GM23248 (cell line): ENCODE measurements at places on chromosomes 11 and 22. TPM values are rescaled to one million over a fixed set of nuclear protein-coding genes. Genes with fewer than 3 reads are reported as not detected.

- peak overlapping the region; percentile 73 for H3K27ac ChIP-seq
- H3K36me3 ChIP-seq, result peaks cover 3% of the 10 kb centered on the region; the same call in 1 of the 2 replicates
- H3K4me1 ChIP-seq, result peaks cover 62% of the 10 kb centered on the region
- no peak overlapping the region for H3K4me3 ChIP-seq
These were observed 41.5 kb upstream of the HSPA8 start for GRCh38 chr11:123103326-123103980.

DNA sequence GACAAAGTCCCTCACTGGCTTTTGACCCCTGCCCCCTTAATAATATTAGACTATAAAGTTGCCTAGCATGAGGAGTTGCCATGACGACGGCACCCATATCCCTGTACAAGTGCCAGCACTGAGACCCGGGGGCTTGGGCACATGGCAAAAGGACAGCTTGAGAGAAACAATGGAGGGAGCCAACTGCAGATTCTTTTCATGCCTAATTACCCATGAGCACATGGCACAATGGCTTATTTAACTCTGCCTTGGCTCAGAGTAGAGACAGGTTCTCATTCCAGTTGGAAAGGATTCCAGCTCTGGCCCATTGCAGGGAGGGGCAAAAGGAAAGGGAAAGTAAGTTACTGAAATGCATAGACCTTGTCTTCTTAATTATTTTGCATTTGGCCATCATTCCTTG, 261.2 kb upstream of the UBASH3B start:
- H3K27ac ChIP-seq, result no peak overlapping the region
- H3K36me3 ChIP-seq, result no peaks in the 10 kb centered on the region
- DNase-seq, result no peak

- H3K36me3 ChIP-seq, result no peaks in the 10 kb centered on the region
- H3K4me1 ChIP-seq, result no peaks in the 10 kb centered on the region
- no peak for DNase-seq
- H3K27ac ChIP-seq, result no peak overlapping the region
- H3K27me3 ChIP-seq, result no peaks in the 10 kb centered on the region
These were observed 37.6 kb upstream of the SEZ6L start for GRCh38 chr22:26131589-26132154.

RAG2 gene
- total RNA-seq, result not detected in 2 replicates

- H3K27ac ChIP-seq, result no peak overlapping the region
- H3K36me3 ChIP-seq, result no peaks in the 10 kb centered on the region
- H3K4me1 ChIP-seq, result no peaks in the 10 kb centered on the region
- H3K4me3 ChIP-seq, result no peak overlapping the region
These were observed 865.3 kb downstream of the TBC1D22A start for GRCh38 chr22:47627556-47628253.

PANX2 gene
- total RNA-seq, result under 0.01 TPM in 1 of 2 replicates, not detected in the other

DNA sequence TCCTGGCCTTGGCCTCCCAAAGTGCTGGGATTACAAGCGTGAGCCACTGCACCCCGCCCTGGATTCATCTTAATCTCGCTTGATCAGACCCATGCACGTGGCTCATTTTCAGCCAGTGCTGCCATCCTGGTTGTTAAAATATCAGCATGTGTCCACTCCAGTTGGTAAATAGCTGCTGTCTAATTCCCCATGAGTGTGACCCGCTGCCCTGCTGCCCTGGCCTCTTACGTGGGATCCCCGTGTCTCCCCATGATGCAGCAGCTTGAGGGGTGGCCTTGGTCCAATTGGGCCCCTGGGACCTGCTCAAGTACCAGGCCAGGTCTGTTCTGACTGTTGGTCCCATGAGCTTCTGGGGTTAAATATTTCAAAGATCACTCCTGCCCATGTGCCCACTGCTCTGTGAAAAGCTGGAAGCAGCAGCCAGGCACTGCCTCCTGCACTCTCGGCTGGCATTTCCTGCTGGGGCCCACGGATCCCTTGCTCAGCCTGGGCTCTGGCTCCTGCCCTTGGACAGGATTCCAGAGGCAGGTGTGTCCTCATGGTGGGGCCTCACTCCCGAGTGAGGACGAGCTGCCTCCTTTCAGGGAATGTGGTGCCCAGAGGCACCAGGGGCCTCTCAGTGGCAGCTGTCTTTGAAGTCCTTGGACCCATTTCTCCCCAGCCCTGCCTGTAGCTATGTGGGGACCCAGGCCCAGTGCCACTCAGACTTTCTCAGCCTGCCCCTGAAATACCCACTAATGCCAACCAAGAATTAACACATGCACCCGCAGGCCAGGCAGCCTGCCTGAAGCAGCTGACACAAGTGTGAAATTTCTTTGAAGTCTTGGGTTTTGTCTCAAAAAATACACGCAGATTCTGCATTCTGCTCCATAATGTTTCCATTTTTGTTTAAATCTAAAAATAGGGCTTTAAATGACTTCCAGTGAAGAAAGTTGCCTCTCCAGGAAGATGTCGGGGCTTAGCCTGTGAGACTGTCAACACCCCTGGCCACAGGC, 38.1 kb upstream of the PRDM11 start:
- H3K27me3 ChIP-seq, result peaks cover 16% of the 10 kb centered on the region
- H3K36me3 ChIP-seq, result no peaks in the 10 kb centered on the region
- DNase-seq, result no peak

DNA sequence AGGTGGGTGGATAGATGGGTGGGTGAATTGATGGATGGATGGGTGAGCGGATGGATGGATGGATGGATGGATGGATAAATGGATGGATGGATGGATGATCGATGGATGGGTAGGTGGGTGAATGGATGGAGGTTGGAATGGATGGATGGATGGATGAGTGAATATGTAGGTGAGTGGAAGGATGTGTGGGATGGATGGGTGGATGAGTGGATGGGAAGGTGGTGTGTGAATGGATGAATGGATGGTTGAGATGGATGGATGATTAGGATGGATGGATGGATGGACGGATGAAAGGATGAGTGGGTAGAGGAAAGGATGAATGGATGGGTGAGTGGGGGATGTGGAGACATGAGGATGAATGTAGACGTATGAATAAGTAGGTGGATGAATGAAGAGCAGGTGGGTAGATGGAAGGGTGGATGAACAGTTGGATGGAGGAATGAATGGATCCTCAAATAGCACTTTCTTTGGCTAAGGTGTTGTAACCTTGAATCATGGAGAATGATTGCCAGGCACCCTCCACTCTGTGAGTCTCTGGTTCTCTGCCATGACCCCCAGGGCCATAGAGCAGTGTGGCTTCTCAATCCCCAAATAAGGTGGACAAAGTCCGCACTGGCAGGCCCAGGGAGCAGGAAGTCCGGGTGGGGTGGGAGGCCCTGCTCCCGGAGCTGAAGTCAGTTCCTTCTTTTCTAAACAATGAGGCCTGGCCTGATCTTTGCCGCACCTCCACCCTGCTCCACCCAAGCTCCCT, 36.9 kb downstream of the IGF2 start:
- no peak for DNase-seq
- H3K36me3 ChIP-seq, result no peaks in the 10 kb centered on the region
- H3K4me3 ChIP-seq, result no peak overlapping the region
- no peak overlapping the region for H3K27ac ChIP-seq
- 0 out of 2 replicates have a peak, but pooled peaks cover 6% of the 10 kb centered on the region for H3K27me3 ChIP-seq
- peaks cover 5% of the 10 kb centered on the region; the same call in 1 of the 2 replicates for H3K4me1 ChIP-seq

- H3K4me3 ChIP-seq, result no peak overlapping the region
- no peaks in the 10 kb centered on the region for H3K27me3 ChIP-seq
- no peaks in the 10 kb centered on the region for H3K36me3 ChIP-seq
- H3K27ac ChIP-seq, result peak overlapping the region; percentile 69
- peak; percentile 94 for DNase-seq
These were observed 7.7 kb upstream of the MMP12 start for GRCh38 chr11:102882389-102883024.

DNA sequence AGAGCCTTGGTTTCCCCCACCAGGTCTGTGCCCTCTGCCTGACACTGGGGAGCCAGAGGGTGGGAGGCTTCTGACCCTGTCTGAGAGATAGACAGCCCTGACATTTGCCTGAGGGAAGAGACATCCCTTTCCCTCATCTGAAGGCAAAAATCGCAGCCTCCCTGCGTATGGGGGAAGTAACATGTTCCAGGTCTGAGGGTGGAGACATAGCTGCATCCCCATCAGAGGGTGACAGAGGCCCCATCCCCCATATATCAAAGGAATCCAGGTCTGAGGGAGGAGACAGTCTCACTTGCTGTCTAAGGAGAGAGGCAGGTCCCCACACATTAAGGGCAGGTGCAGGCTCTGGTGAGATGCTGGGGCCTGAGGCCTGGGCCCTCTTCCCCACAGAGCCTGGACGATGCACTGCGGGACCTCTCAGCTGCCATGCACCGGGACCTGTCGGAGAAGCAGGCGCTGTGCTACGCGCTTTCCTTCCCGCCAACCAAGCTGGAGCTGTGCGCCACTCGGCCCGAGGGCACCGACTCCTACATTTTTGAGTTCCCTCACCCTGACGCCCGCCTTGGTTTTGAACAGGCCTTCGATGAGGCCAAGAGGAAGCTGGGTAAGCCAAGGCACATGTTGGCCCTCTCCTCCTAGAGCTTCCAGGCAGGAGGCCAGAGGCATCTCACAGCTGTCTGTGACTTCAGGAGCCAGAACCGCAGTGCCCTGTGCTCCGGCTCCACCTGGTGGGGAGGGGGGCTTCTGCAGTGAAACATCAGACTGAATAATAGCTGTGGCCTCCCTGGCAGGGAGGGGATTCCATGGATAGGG, 16.1 kb upstream of the RELT start:
- DNase-seq, result peak; percentile 61
- peaks cover 4% of the 10 kb centered on the region; the same call in 1 of the 2 replicates for H3K4me1 ChIP-seq
- H3K36me3 ChIP-seq, result peaks cover 23% of the 10 kb centered on the region
- peak overlapping the region; percentile 81 for H3K27ac ChIP-seq

FBLN1 gene
- 107 and 137 TPM in 2 replicates for total RNA-seq

DNA sequence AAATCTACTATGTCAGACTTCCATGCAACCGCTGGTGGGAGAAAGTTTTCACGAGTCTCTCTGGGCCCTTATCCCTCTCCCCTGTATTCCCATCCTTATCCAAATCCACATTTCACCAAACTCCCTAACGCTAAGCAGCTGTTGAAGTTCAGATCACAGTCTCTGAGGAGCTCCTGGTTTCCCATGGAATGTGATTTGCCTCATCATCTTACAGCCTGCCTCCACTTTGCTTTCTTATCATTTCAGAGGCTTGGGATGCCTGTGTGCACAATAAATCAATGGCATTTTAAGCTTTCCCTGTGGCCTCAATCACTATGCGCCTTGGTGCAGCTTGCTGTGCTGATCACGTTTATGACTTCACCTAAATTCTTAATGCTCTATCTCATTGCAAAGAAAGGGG, 352.4 kb upstream of the FAT3 start:
- no peak overlapping the region for H3K4me3 ChIP-seq
- H3K36me3 ChIP-seq, result no peaks in the 10 kb centered on the region
- no peak overlapping the region for H3K27ac ChIP-seq
- DNase-seq, result no peak

- no peak overlapping the region for H3K27ac ChIP-seq
- DNase-seq, result no peak
- H3K4me1 ChIP-seq, result no peaks in the 10 kb centered on the region
- H3K4me3 ChIP-seq, result no peak overlapping the region
These were observed 434.7 kb downstream of the TBC1D22A start for GRCh38 chr22:47196881-47197772.

DNA sequence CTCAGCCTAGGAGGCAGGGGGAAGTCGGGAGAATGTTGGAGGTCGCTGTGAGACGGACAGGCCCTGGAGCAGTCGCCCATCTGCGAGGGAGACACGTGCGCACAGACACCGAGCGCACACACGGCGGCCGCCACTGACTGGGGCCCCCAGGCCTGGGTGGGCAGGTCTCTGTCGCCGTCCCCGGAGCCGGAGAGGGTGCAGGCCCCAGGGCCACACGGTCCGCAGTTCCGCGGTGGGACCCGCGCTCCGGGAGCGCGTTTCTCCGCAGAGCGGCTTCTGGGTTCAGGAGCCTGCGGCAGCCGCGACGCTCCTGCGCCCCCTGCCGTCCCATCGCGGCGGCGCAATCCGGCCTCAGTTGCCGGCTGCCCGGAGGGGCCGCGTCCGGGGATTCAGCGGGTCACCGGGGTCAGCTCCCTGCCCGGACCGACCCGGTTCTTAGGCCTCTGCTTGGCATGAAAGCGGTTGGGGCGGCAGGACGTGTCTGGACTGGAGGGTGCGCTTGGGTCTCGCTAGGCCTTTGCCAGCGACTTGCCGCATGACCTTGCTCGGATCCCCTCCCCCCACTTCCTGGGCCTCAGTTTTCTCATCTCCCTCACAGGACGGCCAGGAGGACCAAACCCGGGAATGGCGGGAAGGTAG, 31.2 kb downstream of the PDE2A start:
- H3K4me1 ChIP-seq, result no peaks in the 10 kb centered on the region
- H3K27me3 ChIP-seq, result peaks cover 23% of the 10 kb centered on the region
- H3K36me3 ChIP-seq, result no peaks in the 10 kb centered on the region
- H3K27ac ChIP-seq, result no peak overlapping the region

RNH1 gene
- total RNA-seq, result 680 and 751 TPM in 2 replicates

DNA sequence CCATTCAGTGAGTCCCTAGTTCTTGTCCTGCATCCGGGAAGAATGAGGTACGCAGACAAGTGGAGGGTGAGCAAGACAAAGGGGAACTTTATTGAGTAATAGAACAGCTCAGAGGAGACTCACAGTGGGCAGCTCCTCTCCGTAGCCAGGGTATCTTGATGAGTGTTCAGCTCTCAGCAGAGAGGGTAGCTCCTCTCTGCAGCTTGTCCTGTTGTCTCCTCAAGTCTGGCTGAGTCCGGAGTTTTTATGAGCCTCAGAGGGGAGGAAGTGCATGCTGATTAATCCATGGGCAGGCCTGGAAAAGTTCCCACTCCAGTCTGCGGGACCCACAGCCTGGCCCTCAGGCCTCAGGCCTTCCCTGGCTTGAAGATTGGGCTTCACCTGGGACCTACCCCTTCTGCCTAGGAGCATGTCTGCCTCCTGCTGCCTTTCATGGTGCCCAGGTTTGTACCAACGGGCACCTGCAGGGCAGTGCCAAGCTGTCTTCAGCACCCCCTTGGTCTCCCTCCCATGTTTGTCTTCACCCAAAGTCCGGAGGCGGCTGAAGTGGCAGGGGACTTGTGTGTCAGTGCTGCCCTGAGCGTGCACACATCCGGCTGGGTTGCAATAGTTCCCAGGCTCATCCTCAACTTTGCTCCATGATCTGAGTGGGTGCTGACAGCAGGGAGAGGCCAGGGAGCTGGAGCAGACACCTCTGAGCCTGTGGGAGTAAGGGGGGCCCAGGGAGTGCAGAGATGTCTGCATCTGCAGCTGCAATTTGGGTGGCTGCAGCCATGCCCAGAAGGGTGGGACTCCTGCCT, 134.2 kb downstream of the LDLRAD3 start:
- H3K27me3 ChIP-seq, result no peaks in the 10 kb centered on the region
- peak; percentile 35 for DNase-seq
- H3K4me1 ChIP-seq, result peaks cover 24% of the 10 kb centered on the region
- H3K4me3 ChIP-seq, result no peak overlapping the region
